Uterus (tissue), 4 donors: ENCODE measurements at places on chromosomes 6 and 20. TPM values are rescaled to one million over a fixed set of nuclear protein-coding genes. Genes with fewer than 3 reads are reported as not detected.

- H3K27me3 ChIP-seq = no peaks in the 10 kb centered on the region
- DNase-seq = peak; percentile 33
- H3K36me3 ChIP-seq = no peaks in the 10 kb centered on the region
- no peaks in the 10 kb centered on the region for H3K4me1 ChIP-seq
Measured at GRCh38 chr6:79949233-79949632, 1.9 kb upstream of the ELOVL4 start.

DNA sequence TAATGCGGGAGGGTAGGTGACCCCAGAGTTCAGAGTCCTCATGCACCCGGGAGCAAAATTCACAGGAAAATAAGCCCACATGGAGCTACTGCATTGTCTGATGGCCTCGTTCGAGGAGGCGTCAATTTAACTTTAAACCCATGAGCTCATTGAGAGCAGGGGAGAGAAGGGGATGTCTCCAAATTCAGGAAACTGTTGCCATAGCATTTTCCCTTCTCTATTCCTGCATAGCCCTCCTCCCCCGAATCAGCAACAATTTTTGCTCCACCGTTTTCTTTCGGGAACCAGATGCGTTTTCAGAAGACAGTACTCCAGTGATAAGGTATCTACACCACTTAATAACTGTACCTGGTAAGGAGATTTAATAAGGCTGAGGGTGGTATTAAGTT is 324 bp upstream of the LAMP5 start:
- H3K4me1 ChIP-seq = no peaks in the 10 kb centered on the region
- H3K27me3 ChIP-seq = no peaks in the 10 kb centered on the region
- H3K36me3 ChIP-seq = no peaks in the 10 kb centered on the region
- DNase-seq = no peak
- H3K27ac ChIP-seq = no peak overlapping the region
- H3K4me3 ChIP-seq = no peak overlapping the region

DNA sequence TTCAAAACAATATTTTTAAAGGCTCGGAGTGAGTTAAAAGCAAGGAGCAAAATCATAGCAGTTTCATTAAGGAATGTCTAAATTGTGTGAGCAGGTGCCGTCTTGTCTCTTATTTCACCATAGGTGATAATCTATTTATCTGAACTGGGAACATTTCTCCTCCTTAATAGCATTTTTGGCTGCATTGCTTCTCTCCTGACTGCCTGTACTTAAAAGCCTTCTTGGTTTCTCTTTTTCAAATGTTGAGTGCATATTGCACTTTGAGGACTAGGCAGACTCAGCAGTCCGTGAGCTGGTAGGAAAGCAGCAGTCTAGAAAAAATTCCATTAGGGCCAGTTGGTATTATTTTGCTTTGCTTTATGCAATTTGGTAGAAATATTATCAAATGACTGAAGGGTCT is 645.9 kb downstream of the GRIK2 start:
- no peaks in the 10 kb centered on the region for H3K27me3 ChIP-seq
- DNase-seq = no peak
- no peak overlapping the region for H3K4me3 ChIP-seq
- no peaks in the 10 kb centered on the region for H3K36me3 ChIP-seq

GRCh38 chr6:144659202-144660182 is 374.4 kb downstream of the UTRN start:
- H3K4me3 ChIP-seq = no peak overlapping the region
- no peaks in the 10 kb centered on the region for H3K27me3 ChIP-seq
- H3K36me3 ChIP-seq = no peaks in the 10 kb centered on the region
- DNase-seq = peak; percentile 35

GRCh38 chr6:151209071-151209831 is 30.5 kb upstream of the AKAP12 start:
- DNase-seq = no peak
- no peak overlapping the region for H3K27ac ChIP-seq
- H3K4me1 ChIP-seq = no peaks in the 10 kb centered on the region
- H3K4me3 ChIP-seq = no peak overlapping the region
- no peaks in the 10 kb centered on the region for H3K36me3 ChIP-seq

GRCh38 chr6:29968905-29969304 is 26.6 kb downstream of the HLA-A start:
- no peak overlapping the region for H3K27ac ChIP-seq
- H3K27me3 ChIP-seq = no peaks in the 10 kb centered on the region
- DNase-seq = no peak
- H3K36me3 ChIP-seq = no peaks in the 10 kb centered on the region
- H3K4me3 ChIP-seq = no peak overlapping the region

GRCh38 chr20:48142516-48142773 is 357.2 kb upstream of the SULF2 start:
- DNase-seq = no peak
- no peak overlapping the region for H3K4me3 ChIP-seq
- H3K4me1 ChIP-seq = no peaks in the 10 kb centered on the region
- no peaks in the 10 kb centered on the region for H3K27me3 ChIP-seq
- H3K27ac ChIP-seq = no peak overlapping the region

DNA sequence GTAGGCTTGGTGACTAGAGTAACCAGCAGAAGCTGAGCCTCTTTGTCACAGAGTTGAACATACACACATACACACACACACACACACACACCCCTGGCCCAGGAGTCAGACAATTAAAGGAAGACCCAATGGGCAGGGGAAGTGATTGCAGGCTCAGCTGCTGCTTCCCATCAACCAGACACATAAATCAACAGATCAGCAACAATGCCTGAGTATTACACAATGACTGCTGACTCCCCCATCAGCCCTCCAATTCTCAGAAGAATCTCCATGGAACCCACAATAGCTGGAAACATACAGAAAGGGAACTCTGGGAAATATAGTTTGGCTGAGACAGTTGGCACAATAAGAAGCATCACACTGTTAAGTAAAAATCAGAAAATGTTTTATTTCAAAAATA is 270.4 kb upstream of the PLCB4 start:
- H3K36me3 ChIP-seq = no peaks in the 10 kb centered on the region
- DNase-seq = peak; percentile 18
- no peak overlapping the region for H3K4me3 ChIP-seq
- H3K27me3 ChIP-seq = no peaks in the 10 kb centered on the region

- no peaks in the 10 kb centered on the region for H3K27me3 ChIP-seq
- no peaks in the 10 kb centered on the region for H3K36me3 ChIP-seq
- no peak overlapping the region for H3K27ac ChIP-seq
- H3K4me1 ChIP-seq = no peaks in the 10 kb centered on the region
- no peak overlapping the region for H3K4me3 ChIP-seq
Measured at GRCh38 chr6:40960742-40961430, 78.1 kb downstream of the UNC5CL start.

The BEND6 gene
- total RNA-seq = 4.9 TPM
